ENCODE measurements at places on chromosomes 13 and 19. TPM values are rescaled to one million over a fixed set of nuclear protein-coding genes. Genes with fewer than 3 reads are reported as not detected.

CTXN1 gene
- total RNA-seq, result 53.6 TPM

ZNF667 gene
- not detected for total RNA-seq

IGFL4 gene
- 2.8 TPM for total RNA-seq

GCDH gene
- total RNA-seq, result 30.2 TPM

GRCh38 chr19:29328586-29328985 is 115.6 kb upstream of the UQCRFS1 start:
- no peak for DNase-seq

DNA sequence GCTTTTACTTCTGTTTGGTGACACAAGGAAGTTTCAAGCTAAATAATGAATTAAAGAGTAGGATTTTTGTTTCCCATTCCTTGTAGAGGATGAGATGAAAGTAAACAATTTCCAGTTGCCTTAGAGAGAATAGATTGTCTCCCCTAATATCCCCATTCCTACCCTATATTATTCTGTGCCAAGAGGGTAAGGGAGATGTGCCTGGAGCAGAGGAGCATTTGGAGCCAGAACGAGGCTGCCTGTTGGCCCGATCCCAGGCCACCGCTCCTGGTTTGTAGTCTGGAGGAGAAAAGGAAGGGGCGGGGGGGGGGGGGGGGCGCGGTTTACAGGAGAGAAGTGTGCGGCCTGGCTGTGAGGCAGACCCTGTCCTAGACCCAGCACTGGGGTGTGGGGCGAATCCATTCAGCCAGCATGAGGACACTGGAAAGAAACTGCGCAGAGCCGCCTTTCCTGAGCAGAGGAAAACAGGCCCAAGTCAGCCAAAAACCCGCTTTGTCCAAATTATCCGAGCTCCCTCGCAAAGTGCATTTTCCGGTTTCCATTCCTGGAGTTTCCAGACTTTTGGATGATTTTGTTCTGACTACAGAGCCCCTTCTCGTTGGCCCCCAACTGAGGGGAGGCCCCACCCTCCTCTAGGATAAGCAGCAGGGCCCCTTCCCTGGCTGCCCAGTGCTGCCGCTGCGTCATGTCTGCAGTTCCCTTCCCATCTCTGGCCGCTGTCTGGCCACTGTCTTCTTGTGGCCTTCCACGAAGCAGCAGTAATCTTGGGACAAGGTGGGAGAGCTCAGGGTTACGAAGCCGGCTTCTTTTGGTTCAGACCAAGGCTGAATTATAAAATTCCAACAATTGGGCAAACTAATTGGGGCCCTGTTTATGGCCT is 23.0 kb downstream of the NFIX start:
- no peak for DNase-seq

- DNase-seq, result no peak
These were observed 20.4 kb downstream of the ZBTB7A start for GRCh38 chr19:4046362-4046691.

GRCh38 chr19:2848616-2849015 is 7.3 kb downstream of the ZNF555 start:
- no peak for DNase-seq

DNA sequence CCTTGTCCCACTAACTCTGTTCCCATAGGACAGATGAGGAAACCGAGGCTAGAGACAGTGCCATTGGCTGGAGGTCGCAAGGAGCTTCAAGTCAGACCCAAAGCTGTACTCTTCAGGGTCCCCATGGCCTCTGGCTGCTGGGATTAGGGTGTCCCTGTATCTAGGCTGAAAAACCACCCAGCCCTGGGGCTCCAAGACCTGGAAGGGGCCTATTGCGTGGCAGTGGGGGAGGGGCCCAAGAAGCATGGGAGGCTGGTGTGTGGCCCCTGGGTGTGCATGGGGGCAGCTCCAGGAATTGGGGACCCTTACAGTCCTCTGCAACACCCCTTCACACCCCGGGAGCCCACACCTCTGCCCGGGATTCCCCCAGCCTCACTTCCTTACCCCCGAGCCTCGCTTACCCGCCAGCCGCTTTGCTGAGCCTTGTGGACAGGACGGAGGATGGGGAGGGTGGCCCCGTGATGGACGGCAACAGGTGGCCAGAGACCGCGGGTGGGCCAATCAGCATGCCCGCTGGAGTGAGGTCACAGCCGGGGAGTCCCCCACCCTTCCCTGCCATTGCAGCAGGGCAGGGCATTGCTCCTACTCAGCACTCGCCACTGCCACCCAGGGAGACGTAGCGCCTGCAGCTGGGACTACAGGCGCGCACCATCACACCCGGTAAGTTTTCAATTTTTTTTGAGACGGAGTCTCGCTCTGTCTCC is at the start of gene JSRP1:
TSS of gene JSRP1 (minus strand) at position 436 of the 704 bp plus-strand sequence. CDS start 1,103 bp downstream, outside the sequence.
- no peak for DNase-seq

GRCh38 chr19:1151037-1151724 is 22.9 kb downstream of the SBNO2 start:
- no peak for DNase-seq

DNA sequence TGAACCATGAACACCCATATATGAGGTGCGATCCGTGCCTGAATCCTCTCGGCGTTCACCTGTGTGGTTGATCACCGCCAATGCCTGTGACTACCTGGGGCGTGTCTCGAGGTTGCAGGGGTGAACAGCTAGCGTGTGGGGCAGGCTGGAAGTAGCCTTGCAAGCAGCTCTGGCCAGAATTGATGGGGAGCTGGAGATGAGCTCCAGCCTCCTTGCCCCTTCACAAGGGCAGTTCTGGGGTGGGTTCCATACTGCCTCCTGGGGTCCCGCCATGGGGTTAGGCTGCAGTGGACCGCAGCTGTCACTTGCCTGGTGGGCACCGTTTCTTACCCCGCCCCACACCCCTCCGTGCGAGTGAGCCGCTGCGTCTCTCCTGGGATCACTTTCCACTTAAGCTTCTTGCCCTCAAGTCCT is 154.5 kb upstream of the SOX1 start:
- peak; percentile 33 for DNase-seq

- no peak for DNase-seq
These were observed 7.6 kb upstream of the KANK2 start for GRCh38 chr19:11204943-11205349.

Data from mesothelial cell of epicardium (in vitro differentiated cells).